ENCODE measurements at places on chromosomes 2 and 18.

DNA sequence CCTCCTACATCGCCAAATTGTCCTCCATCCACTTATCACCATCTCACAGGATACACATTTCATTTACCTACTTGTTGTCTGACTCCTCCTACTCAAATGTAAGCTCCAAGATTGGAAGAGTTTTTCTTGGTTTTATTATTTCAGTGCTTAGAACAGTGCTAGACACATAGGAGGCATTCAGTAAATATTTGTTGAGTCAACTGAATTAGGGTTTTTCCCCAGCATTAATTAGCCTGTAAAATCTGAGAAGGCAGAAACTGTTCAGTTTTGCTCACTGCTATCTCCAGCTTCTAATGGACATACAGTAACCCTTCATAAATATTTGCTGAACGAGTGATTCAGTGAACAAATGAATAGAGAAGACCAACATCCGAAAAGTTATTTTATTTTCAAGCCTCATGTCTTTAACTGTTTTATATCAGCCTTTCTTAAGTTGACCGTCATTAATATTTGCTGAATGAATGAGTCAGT lies 800 bp downstream of the TTC21B start:
- no peak for DNase-seq

GRCh38 chr2:191066197-191066918 lies 52.4 kb upstream of the STAT1 start:
- DNase-seq, result no peak

DNA sequence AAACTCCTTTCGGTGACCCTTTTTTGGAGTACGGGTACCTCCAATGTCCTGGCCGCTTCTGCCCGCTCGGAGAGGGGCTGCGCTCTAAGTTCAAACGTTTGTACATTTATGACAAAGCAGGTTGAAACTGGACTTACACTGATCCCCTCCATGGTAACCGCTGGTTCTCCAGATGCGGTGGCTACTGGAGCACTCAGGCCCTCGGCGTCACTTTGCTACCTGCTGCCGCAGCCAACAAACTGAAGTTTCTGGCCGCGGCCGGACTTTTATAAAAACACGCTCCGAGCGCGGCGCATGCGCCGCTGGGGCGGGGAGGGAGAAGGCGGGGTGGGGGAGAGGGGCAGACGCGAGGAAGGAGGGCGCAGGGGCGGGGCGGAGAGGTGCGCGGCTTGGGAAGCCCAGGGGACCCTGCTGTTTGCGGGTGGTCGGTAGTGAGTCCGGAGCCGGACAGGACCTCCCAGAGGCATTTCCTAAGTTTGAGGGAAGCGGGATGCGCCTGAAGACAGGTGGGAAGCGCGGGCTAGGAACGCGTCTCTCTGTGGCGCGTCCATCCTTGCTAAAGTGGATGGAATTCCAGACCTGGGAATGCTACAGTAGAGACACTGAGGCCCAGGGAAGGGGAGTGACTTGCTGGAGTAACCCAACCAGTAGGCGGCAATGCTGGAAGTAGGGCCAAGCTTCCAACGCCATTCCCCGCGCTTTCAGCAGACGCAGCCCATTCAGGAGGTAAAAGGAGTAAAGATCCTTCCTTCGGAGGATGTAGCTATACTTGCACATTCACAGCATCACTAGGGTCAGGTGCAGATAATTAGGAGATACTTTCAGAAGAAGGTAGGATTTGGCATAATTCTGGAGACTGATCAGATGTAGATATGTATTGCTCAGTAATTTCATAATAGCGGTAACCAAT lies at the start of gene CXCR4:
Gene CXCR4 (minus strand): TSS at position 241 of the 910 bp plus-strand sequence. CDS start 89 bp downstream, at position 152.
- DNase-seq, result peak; percentile 92

DNA sequence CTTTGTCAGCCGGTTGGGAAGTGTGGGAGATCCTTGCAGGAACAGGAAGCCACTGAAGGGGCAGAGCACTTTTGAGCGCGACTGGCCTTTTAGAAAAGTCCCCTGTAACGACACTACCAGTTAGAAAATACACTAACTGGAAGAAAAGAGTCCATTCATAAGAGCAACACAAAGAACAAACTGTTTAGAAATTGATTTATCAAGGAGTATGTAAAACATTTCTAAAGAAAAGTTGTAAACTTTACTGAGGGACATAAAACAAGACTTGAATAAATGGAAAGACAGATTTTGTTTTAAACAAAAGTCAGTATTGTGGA lies 29.8 kb upstream of the POMC start:
- no peak for DNase-seq

GRCh38 chr2:71455011-71455740 lies 1.8 kb downstream of the DYSF start:
- peak; percentile 8 for DNase-seq

DNA sequence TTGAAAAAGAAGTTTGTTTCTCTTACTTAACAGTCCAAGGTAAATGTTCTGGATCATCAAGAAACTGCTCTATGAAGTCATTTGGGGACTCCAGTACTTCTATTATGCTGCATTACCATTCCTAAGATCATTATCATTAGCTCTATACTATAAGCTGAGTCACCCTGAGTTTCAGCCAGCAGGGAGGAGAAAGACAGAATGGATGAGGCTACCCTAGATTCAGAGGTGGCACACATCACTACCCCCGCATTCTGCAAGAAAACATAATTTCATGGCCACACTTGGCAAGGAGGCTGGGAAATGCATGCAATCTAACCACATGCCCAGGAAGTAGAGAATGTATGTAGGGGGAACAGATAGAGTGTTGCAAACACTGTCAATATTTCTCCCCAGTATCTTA lies 16.6 kb upstream of the LNPK start:
- DNase-seq, result no peak

DNA sequence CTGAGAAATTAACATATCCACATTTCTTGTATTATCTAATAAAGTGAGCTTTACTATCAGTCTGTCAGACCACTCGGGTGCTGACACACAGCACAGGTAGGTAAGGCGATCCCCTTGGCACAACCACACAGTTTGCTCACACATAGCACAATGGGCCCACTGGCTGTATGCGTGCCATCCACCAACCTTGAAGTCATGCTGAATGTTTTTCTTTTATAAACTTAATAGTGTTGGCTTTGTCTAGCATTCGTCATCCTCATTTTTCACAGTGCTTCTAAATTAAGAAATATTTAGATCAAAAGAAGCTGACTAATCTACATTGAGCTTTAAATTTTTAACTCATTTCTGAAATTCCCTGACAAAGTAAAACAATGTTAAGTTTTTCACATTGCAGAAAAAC lies 50.0 kb upstream of the PAPOLG start:
- no peak for DNase-seq

- DNase-seq, result no peak
Measured at GRCh38 chr2:237253046-237253702, 160.8 kb downstream of the COL6A3 start.

GRCh38 chr2:147818741-147819140 lies 26.1 kb upstream of the ACVR2A start:
- no peak for DNase-seq

DNA sequence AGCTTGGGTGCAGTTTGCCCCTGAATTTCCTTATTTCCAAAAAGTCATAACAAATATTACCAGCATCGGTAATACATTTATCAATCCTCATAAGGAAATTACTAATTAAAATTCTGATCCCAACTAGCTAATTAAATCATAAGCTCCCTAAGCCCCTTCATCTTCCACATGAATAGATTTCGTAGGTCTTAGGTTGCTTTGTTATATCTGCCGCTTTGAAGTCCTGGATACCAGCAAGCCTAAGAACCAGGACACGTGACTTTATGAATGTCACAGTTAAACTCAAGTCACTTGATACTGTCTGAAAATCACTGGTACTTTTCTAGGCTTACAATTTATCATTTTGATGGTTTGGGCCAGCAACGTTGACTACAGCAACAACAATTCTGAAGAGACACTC lies 134.8 kb upstream of the CAVIN2 start:
- no peak for DNase-seq

DNA sequence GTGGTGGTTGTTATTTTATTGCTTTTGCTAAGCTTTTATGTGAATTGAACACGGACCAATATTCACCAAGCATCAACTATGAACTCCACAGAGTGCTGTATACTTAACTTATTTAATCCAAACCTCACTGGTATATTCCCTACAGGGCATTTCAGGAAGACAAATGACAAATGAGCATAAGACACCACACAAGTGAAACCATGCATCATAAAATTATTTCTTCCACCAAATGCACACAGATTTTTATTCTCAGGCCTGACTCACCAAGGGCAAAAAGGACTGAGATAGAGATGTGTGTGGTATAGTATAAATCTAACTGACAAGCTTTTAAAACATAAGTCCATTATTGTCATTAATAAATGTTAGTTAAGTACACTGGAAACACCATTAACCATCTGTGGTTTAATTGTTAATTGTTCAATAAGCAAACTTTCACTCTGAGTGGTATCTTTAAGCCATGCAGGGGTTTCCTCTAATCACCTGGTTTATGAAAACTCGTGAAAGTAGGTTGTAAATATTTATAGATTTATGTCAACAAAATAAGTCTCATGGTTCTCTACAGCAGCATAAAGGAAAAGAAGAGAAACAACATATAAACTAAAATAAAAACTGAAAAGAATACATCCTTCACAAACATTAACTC lies 77.6 kb upstream of the CRIM1 start:
- no peak for DNase-seq

GRCh38 chr2:16664809-16665747 lies 556 bp downstream of the CYRIA start:
- no peak for DNase-seq

DNA sequence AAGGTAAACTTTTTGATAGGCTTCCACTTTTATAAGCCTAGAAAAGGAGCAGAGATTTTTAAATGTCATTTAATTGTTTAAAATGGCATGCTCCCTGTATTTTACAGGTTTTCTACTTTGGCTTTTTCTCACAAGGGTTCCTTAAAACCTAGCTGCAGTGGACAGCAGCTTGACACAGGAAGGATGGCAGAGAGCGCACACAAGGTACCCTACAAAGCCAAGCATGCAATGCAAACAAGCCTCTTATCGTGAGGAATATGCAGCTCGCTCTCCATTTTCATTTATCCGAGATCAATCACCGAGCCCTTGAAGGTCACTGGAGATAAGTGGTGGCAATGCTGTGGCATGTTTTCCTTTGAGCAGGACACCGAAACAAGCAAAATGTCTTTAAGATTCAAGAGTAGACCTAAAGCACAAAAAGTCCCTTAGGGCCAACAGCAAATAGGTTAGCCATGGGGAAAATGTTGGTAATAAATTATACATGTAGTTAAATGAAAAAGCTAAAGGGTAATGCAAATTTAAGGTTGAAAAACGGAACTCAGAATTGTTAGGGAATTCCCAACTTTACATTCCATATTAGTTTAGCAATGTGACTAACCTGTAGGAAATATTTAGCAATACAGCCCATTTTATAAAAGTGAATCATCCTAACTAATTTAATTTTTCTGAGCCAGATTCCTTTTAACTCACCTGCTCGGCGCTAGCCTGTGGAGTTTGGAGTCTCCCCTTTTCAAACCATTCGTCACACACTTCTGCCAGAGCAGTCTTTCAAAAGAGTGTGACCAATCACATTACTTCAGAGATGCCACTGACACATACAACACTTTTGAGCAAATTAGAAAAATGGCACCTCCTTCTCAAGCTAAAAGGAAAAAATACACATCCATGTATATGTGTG lies 337.9 kb upstream of the PKDCC start:
- no peak for DNase-seq

DNA sequence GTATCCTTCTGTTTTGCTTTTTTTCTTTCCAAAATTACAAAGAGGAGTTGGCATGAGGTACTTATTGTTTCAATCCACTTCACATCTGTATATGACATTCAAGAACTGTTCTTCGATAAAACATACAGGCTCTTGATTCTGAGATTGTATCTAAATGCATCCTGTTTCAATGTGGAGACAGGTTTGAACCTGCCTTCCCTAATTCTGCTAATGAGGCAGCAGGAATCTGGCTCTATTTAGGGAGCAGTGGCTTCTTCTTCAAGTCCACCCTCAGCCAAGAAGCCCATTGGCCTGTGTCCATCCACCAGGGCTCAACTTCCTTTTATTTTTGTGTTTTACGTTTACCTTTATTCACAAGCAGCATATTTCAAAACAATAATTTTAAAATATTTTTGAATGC lies 84.8 kb upstream of the PIK3C3 start:
- no peak for DNase-seq

DNA sequence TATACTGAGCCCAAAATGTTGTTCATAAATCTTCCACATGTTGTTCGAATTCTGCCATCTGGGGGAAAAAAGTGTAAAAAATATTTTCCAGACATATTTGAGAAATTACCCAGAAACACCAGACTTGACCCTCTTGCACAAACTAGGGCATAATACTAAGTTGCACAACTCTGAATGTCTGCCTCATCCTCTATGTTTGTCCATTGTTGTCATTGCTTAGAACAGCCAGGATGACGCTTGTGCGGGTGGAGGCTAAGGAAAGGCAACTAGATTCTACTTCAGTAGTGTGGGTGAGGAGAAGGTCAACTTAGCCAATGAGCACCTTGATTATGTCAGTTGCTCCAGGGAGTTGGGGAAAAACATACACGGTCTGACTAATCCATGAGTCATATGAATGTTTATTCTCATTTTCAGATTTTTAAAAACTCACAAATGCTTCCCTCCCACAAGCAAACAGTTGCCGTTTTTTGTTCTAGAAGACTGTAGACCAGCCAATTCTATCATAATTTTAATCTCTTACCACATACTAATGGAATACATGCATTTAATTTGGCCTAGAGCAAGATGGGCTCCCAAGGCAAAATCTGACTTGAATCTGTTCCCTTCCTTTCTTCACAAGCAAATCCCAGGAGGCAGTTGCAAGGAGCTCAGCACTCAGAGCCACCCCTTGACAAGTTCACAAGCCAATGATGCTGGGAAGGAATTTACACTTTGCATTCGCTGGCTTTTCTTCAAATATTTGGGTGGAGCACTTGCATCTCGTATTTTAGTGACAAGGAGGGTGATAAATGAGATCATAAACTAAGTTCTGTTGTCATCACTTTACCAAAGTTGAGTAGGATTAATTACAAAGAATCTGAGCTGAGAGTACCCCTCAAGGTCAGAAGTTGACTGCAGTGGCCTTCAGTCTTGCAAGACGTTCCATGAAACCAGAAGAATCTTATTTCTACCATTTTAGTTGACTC lies 163.2 kb upstream of the TWIST2 start:
- DNase-seq, result no peak

- peak; percentile 51 for DNase-seq
Measured at GRCh38 chr18:23573626-23574431, 12.5 kb downstream of the NPC1 start.

GRCh38 chr2:204544961-204545860 lies at the start of gene PARD3B:
Gene PARD3B (plus strand): TSS chr2:204545475. CDS start chr2:204546000, 525 bp downstream.
- peak; percentile 39 for DNase-seq

DNA sequence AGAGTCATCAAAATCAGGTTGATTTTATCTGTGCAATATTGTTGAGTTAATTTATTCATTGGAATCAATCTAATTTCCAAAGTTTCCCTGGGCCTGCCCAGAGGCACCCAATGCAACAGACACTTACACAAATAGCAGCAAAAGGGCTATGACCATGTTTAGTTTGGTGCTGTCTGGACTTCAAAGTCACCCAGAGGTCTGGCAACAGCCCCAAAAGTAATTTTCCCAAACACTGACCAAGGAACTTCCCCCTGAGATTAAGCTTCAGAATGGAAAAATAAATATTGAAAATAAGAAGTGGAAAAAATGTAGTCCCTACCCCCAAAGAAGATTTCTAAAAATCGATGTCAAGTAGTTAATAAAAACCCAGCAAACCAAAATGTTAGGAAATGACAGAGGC lies 70.9 kb upstream of the RNF152 start:
- no peak for DNase-seq

Measured in GM20000 (cell line).